ENCODE measurements at places on chromosomes 16 and 17.

- H3K4me3 ChIP-seq, result no peak overlapping the region
- H3K36me3 ChIP-seq, result no peaks in the 10 kb centered on the region
- H3K4me1 ChIP-seq, result no peaks in the 10 kb centered on the region
- no peak overlapping the region for H3K27ac ChIP-seq
- DNase-seq, result no peak
These were observed 148.9 kb upstream of the CIBAR2 start for GRCh38 chr16:85261204-85261603.

DNA sequence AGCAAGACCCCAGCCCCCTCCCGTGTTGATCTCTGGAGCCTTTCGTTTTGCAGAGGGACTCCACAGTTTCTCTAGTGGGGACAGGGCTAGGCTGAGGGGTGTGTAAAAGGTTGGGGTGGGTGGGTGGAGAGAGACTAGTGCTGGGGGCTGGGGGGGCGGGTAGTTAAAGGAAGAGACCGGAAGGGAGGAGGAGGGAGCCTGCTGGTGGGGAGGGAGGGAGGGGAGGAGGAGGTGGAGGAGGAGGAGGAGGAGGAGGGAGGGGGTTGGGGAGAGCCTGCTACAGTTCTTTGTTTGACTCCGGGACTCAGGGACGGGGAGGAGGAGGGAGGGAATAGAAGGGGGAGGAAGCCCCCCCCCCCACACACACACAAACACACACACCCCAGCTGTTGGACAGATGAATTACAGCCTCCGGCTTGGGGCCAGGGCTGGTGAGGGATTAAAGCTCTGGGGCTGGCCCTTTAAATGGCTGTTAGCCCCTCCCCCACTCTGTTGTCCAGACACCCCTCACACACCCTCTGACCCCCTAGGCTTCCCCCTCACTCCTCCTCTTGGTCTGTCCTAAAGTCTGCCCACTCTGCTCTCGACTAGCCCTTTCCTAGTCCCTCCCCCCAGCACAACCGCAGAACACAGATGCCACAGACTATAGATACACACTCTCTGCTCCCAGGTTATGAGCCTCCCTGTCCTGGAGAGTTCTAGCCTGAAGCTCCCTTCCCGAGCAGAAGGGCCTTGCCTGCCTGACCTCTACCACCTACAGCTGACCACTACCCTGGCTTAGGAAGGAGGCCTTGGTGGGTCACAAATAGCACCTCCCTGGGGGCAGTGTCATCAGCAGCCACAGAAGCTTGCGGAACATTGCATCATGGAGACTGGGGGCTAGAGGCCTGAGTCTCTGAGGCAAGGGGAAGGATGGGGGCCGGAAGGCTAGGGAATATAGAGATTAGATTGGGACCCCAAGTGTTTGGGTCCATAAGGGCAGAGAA lies 4.4 kb downstream of the KDM6B start:
- no peaks in the 10 kb centered on the region for H3K36me3 ChIP-seq
- DNase-seq, result peak; percentile 70
- peak overlapping the region; percentile 99 for H3K27ac ChIP-seq
- no peaks in the 10 kb centered on the region for H3K27me3 ChIP-seq
- H3K4me1 ChIP-seq, result peaks cover 15% of the 10 kb centered on the region

GRCh38 chr16:12094537-12095265 lies 118.2 kb downstream of the SNX29 start:
- DNase-seq, result peak; percentile 21
- H3K4me1 ChIP-seq, result peaks cover 25% of the 10 kb centered on the region
- H3K4me3 ChIP-seq, result no peak overlapping the region
- H3K36me3 ChIP-seq, result no peaks in the 10 kb centered on the region

DNA sequence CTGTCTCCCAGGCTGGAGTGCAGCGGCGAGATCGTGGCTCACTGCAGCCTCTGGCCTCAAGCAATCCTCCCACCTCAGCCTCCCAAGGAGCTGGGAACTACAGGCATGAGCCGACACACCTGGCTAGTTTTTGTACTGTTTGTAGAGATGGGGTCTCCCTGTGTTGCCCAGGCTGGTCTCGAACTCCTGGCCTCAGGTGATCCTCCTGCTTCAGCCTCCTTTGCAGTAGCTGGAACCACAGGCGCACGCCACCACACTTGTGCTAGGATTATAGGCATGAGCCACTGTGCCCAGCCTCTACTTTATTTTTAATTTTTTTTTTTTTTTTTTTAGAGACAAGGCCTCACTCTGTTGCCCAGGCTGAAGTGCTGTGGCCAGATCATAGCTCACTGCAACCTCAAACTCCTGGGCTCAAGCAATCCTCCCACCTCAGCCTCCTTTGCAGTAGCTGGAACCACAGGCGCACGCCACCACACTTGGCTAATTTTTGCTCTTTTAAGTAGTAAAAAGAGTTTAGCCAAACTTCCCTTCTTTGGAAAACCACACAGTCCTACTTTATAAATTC lies 4.4 kb downstream of the NTAN1 start:
- DNase-seq, result no peak
- H3K36me3 ChIP-seq, result no peaks in the 10 kb centered on the region
- H3K27me3 ChIP-seq, result no peaks in the 10 kb centered on the region
- H3K4me3 ChIP-seq, result no peak overlapping the region
- peaks cover 1% of the 10 kb centered on the region for H3K4me1 ChIP-seq

DNA sequence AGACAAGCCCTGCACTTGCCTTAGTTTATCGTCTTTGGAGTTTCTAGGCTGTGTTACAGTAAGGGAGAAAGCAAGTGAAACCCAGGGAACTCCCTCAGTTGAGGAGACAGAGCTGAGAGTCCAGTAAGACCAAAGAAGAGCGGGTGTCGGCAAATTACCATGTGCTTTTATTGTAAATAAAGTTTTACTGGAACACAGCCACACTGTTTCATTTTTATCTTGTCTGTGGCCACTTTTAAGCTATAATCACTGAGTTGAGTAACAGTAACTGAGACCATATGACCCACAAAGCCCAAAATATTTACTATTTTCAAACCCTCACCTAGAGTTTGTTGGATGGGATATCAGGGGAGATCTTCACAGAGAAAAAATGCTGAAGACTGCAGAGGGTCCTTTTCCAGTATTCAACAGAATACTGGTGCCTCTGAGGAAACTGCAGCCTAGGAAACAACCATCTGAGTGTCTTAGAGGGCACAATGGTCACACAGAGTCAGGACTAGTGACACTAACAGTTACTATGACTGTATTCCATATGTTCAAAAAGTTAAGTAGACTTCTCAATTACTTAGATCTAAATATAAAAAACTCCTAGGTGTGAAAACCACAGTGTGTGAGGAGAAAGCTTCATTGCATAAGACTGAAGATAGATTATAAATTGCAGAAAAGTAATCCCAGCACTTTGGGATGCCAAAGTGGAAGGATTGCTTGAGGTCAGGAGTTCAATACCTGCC lies 351.1 kb upstream of the TBX2 start:
- H3K4me1 ChIP-seq, result no peaks in the 10 kb centered on the region
- no peak overlapping the region for H3K27ac ChIP-seq
- H3K4me3 ChIP-seq, result no peak overlapping the region
- no peak for DNase-seq
- no peaks in the 10 kb centered on the region for H3K36me3 ChIP-seq
- no peaks in the 10 kb centered on the region for H3K27me3 ChIP-seq

GRCh38 chr17:45376171-45377005 lies 56.3 kb downstream of the ARHGAP27 start:
- H3K4me3 ChIP-seq, result no peak overlapping the region
- no peaks in the 10 kb centered on the region for H3K36me3 ChIP-seq
- no peak for DNase-seq
- H3K27me3 ChIP-seq, result no peaks in the 10 kb centered on the region
- peaks cover 4% of the 10 kb centered on the region for H3K4me1 ChIP-seq

DNA sequence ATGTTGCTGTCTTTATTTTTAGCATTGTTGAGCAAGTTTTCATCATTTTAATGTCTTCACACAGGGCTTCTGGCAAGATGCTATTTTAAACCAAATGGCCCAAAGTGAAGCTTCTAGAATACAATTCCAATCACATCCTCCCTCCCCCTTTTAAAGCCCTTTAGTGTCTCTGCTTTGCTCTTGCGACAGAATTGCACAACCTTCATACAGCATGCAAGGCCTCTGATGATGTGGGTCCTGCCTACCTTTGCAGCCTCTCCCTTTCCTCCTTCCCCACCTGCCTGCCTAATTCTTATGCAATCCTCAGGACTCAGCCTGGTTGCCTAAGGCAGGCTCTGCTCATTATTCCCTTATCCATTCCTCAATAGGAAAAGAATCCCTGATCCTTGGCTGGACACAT lies 381.7 kb downstream of the SLC39A11 start:
- H3K36me3 ChIP-seq, result no peaks in the 10 kb centered on the region
- H3K27me3 ChIP-seq, result no peaks in the 10 kb centered on the region

GRCh38 chr17:14038206-14038605 lies 31.1 kb upstream of the COX10 start:
- DNase-seq, result no peak
- H3K27ac ChIP-seq, result no peak overlapping the region
- no peak overlapping the region for H3K4me3 ChIP-seq
- no peaks in the 10 kb centered on the region for H3K4me1 ChIP-seq
- no peaks in the 10 kb centered on the region for H3K36me3 ChIP-seq

GRCh38 chr17:3890082-3890877 lies 2.6 kb downstream of the CAMKK1 start:
- peak; percentile 78 for DNase-seq
- no peak overlapping the region for H3K4me3 ChIP-seq
- H3K4me1 ChIP-seq, result peaks cover 24% of the 10 kb centered on the region
- H3K36me3 ChIP-seq, result no peaks in the 10 kb centered on the region

GRCh38 chr16:47592232-47592631 lies 131.1 kb downstream of the PHKB start:
- H3K36me3 ChIP-seq, result no peaks in the 10 kb centered on the region
- DNase-seq, result no peak
- no peak overlapping the region for H3K27ac ChIP-seq
- H3K4me3 ChIP-seq, result no peak overlapping the region

Measured in ovary (tissue), 10 donors.